ENCODE measurements at places on chromosomes 3 and 15.

DNA sequence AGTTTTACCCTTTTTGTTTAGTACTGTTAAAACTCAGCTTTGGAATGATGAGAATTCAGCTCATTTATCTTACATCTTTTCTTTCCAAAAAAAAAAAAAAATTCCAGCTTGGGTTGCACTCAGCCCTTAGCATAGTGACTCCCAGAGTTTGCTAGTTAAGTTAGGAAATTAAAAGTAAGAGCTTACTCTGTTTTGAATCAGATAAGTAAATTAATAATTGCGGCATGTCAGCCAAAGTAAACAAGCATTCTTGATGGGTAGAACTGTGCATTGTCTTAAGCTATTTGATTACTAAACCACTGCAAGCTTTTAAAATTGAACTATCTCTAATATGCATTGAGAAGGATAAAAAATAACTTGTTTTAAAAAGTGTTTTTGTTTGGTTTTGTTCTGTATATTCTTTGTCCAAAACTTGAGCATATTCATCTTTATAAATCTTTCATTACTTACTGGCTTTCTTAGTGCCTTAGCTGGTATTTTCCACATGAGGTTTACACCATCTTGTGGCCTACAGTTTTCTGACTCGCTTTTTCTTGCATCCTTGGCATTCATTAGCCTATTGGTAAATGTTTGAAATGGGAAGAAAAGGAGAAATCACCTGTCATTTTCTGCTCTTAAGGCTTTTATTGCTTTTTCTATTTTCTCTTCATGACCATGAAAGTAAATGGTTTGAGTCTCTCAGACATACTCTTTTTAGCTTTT, 107.6 kb downstream of the FILIP1L start:
- DNase-seq: no peak

DNA sequence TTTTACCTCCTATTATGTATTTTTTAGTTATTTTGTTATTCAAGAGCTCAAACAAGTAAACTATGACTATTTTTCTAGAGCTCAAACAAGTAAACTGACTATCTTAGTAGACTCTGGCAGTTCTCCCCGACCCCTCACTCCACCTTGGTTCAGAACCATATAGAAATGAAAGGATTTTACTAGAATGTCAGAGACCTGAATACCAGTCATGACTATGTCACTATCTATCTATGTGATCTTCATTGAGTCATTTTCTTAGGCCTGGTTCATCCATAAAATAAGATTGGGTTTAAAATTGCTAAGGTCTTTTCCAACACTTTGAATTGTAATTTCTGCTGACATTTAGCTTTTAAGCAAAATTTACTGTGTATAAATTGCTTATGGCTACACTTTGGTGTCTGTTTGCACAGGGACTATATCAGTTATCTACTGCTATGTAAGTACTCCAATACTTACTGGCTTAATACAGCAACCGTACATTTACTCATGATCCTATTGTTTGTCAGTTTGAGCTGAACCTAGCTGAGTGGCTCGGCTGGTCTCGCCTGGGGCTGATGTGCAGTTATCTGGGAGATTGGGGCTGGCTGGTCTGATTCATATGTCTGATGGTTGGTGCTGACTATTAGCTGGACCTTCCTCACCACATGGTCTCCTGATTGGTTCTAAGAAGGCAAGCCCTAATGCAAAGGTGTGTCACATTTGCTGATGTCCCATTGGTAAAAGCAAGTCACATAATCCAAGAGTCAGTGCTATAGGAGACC, 37.0 kb downstream of the RASA2 start:
- no peak for DNase-seq

DNA sequence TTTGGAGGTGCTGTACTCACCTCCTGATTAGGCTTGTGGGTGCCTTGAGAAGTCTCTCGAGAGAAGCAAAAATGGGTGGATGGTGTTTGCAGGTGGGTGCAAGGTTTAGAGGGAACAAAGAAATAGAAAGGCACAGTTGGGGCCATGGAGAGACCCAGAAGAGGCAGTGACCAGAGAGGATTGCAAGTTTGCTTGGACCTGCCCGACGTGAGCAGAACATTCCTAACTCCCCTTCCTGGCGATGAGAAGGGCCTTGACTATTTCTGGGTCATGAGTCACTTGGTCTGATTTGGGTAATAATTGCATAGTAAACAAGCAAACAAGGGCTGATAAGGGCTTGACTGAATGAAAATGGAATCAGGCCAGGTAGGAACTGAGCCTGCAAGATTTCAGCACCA, 7.0 kb upstream of the CTSH start:
- DNase-seq: no peak

DNA sequence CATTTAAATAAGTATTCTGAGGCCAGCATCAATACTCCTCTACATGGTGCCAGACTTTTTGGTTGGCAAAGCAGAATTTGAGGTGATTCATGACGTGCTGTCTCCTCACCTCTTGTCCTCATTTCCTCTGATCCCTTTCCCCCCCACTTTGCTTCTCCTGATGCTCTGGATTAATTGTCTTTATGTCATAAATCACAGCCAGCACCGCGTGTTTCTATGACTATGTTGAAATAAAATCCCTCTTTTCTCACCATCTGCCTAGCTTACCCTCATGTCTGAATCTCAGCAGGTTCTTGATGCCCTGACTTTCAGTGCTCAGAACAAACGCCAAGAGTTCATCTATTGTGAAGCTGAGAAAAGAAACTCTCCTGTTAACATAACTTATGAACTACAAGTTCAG, 19.7 kb upstream of the PTPRG start:
- DNase-seq: no peak

- DNase-seq: no peak
Measured at GRCh38 chr15:49688135-49688790, 67.4 kb downstream of the DTWD1 start.

- peak; percentile 5 for DNase-seq
Measured at GRCh38 chr3:170414202-170414663, 4.4 kb upstream of the CLDN11 start.

DNA sequence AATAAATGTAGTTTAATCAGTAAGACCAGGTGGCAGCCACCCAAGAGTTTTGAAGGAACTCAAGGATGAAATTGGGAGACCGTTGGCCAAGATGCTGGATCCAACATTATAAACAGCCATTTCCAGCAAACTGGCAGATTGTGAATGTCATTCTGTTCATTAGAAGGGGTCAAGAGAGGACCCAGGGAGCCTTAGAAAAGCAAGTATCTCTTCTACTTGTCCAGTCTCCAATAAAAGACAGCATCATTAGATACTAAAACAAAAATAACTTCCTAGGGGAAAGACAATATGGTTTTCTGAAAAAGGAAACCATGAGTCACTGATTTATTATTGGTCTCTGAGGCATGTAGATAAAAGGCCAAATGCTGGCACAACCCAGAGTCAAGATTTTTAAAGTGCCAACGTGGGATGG, 67.9 kb downstream of the GADL1 start:
- no peak for DNase-seq

GRCh38 chr15:30978328-30978727, 13.1 kb downstream of the MTMR10 start:
- no peak for DNase-seq

DNA sequence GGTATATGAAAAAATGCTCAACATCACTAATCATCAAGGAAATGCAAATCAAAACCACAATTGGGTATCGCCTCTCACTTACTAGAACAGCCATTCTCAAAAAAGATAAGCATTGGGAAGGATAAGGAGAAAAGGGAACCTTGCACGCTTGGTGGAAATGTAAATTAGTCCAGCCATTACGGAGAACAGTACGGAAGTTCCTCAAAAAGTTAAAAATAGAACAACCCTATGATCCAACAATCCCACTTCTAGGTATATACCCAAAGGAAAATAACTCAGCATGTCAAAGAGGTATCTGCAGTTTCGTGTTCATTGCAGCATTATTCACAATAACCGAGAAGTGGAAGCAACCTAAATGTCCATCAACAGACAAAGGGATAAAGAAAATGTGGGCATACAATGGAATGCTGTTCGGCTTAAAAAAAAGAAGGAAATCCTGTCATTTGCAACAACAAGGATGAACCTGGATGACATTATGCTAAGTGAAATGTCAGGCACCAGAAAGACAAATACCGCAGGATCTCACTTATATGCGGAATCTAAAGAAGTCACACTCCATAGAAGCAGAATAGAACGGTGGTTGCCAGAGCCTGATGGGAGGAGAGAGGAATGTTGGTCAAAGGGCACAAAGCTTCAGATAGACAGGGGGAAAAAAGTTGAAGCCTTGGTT, 11.7 kb upstream of the CMTM7 start:
- no peak for DNase-seq

DNA sequence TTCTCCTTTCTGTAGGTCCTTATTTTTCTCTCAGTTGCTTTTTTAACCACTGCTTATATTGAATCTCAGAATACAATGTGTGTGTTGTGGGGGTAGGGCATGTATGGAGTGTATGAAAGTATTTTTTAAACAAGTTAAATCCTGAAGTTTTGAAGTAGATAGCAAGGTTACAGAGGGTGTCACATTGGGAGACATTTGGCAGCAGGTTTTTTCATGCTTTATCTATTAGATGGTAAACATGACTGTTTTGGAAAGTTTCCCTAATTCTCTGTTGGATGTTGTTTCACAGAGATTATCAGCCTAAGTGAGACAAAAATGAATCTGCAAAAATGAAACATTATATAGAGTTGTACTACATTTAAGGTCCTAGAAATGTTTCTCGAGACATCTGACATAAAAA, 190.6 kb upstream of the ARPP21 start:
- DNase-seq: no peak

GRCh38 chr3:10465161-10465560, 40.2 kb downstream of the ATP2B2 start:
- DNase-seq: no peak

DNA sequence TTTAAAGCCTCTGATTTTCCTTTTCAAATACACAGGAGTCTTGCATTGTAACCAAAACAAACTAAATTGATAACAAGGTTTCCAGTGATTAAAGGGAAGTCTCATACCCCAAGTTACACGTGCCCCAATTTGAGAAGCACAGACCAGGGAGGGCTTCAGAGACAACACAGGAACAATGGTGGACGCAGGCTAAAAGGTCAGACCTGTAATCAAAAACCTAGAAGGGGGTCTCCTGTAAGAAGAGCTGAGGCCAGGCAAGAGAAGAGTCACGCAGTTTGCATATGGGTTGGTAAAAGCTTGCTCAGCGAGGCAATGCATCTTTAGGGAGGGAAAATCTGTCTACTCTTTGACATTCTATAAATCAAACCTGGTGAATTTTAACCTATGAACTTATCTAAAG, 58.6 kb upstream of the MCF2L2 start:
- DNase-seq: no peak

GRCh38 chr3:128430301-128430700, 36.4 kb downstream of the DNAJB8 start:
- no peak for DNase-seq

DNA sequence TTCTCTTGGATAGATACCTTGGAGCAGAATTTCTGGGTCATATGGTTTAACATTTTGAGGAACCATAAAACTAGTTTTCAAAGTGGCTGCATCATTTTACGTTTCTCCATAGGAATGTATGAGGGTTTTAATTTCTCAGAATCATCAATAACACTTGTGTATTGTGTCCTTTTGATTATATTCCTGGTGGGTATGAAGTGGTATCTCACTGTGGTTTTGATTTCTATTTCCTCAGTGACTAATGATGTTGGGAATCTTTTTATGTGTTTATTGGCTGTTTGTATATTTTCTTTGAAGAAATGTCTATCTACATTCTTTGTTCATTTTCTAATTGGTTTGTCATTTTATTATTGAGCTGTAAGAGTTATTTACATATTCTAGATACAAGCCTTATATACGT, 28.8 kb downstream of the CDIN1 start:
- DNase-seq: no peak

- no peak for DNase-seq
Measured at GRCh38 chr3:174208161-174208560, 651.0 kb upstream of the NAALADL2 start.
